ENCODE measurements at places on chromosomes 5 and 9. TPM values are rescaled to one million over a fixed set of nuclear protein-coding genes. Genes with fewer than 3 reads are reported as not detected.

CEP72 gene
- total RNA-seq = 20.0 TPM

PCDHB12 gene
- not detected for total RNA-seq

LECT2 gene
- total RNA-seq = not detected

CBY3 gene
- total RNA-seq = 0.57 TPM

- H3K27me3 ChIP-seq = no peaks in the 10 kb centered on the region
- no peak overlapping the region for H3K4me3 ChIP-seq
- no peaks in the 10 kb centered on the region for H3K4me1 ChIP-seq
- DNase-seq = no peak
- H3K36me3 ChIP-seq = no peaks in the 10 kb centered on the region
- H3K27ac ChIP-seq = no peak overlapping the region
Measured at GRCh38 chr9:91500509-91501014, 76.9 kb upstream of the NFIL3 start.

DNA sequence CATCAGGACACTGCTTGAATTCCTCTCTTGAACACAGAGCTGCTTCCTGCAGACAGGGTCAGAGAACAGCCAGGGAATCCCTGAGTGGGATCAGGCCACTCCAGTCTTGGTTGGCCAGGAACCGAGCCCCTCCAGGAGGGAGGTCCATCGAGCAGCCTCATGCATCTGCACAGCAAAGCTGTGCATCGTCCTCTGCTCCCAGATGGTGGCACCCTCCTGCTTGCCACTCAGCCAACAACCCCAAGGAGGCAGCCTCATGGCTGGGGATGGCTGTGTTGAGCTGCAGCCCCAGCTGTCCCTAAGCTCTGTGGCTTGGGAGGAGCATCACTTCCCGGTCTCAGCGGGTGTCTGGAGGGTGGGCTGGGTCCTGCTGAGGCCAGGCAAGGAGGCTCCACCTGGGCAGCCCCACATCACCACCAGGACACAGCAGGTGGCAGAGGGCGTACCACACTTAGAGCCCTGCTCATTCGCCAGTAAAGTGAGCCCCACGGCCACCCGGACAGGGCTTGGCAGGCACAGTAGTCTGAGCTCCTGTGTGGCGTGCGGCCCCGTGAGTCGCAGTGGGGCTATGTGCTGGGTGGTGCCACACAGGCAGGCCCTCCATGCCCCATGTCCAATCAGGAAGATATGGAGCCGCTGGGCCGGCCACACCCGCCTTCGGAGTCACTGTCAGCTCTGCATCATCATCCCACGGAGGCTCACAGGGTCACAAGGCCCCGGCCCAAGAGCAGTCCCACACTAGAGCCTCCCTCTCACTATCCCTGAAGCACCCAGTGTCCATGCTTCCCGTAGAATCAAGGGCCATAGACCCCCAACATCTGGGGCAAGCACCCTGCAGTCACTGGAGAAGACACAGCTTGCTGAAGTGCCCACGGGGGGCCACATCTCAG is 11.9 kb downstream of the LPCAT1 start:
- DNase-seq = peak; percentile 0
- no peaks in the 10 kb centered on the region for H3K27me3 ChIP-seq
- peaks cover 10% of the 10 kb centered on the region for H3K36me3 ChIP-seq
- H3K4me3 ChIP-seq = no peak overlapping the region
- H3K4me1 ChIP-seq = peaks cover 22% of the 10 kb centered on the region

DNA sequence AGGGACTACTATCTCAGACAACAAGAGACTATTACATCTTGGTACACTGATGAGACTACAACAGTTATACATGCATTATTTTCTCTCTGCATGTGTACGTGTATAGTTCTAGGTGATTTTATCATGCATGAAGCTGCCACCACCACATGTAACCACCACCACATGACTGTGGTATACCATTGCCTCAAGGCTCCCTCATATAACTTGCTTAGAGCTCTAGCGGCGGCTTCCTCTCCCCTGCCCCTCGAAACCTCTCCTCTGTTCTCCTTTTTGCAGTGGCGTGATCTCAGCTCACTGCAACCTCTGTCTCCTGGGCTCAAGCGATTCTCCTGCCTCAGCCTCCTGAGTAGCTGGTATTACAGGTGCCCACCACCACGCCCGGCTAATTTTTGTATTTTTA is 162.3 kb downstream of the AOPEP start:
- no peak overlapping the region for H3K4me3 ChIP-seq
- H3K4me1 ChIP-seq = no peaks in the 10 kb centered on the region
- H3K27ac ChIP-seq = no peak overlapping the region
- H3K27me3 ChIP-seq = no peaks in the 10 kb centered on the region

GRCh38 chr9:73093740-73094379 is 57.8 kb upstream of the ANXA1 start:
- H3K27ac ChIP-seq = no peak overlapping the region
- no peak overlapping the region for H3K4me3 ChIP-seq
- H3K4me1 ChIP-seq = no peaks in the 10 kb centered on the region
- no peak for DNase-seq
- no peaks in the 10 kb centered on the region for H3K36me3 ChIP-seq
- no peaks in the 10 kb centered on the region for H3K27me3 ChIP-seq

DNA sequence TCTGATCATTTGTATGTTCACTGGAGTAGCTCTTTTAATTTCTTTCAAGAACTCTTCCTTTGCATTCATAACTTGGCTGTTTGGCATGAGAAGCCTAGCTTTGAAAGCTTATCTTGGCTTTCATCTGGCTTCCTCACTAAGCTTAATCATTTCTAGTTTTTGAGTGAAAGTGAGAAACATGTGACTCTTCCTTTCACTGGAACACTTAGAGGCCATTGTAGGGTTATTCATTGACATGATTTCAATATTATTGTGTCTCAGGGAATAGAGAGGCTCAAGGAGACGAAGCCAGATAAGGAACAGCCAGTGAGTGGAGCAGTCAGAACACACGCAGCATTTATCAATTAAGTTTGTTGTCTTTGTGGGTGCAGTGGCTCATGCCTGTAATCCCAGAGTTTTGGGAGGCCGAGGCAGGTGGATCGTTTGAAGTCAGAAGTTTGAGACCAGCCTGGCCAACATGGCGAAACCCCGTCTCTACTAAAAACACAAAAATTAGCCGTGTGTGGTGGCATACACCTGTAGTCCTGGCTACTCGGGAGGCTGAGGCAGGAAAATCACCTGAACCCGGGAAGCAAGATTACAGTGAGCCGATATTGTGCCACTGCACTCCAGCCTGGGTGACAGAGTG is 98.3 kb downstream of the UGCG start:
- no peak overlapping the region for H3K4me3 ChIP-seq
- DNase-seq = no peak
- no peaks in the 10 kb centered on the region for H3K27me3 ChIP-seq
- no peak overlapping the region for H3K27ac ChIP-seq
- H3K4me1 ChIP-seq = peaks cover 9% of the 10 kb centered on the region
- no peaks in the 10 kb centered on the region for H3K36me3 ChIP-seq

GRCh38 chr5:117539692-117540091 is 965.1 kb upstream of the SEMA6A start:
- no peak for DNase-seq
- no peaks in the 10 kb centered on the region for H3K36me3 ChIP-seq
- no peak overlapping the region for H3K4me3 ChIP-seq
- H3K27me3 ChIP-seq = no peaks in the 10 kb centered on the region
- no peak overlapping the region for H3K27ac ChIP-seq
- no peaks in the 10 kb centered on the region for H3K4me1 ChIP-seq

DNA sequence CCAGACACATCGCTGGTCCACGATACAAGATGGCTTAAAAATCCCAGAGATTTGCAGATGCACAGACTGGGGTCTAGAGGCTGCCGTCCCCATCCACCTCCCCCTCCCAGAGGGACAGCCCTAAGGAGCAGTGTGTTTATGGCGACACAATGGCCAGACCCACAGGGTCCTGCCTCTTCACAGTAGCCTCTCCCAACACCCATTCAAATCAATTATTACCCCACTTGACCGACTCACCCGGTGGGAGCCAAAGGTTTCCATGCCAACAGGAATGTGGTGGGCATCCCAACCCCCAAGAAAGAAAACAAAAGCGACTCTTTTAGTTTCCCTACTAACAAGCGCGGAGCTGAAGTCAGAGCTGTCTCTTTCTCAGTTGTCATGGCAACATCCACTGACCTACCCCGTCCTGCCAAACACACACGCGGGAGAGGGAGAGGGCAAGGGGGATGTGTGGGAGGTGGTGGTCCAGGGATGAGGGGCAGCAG is 209.0 kb downstream of the TTLL11 start:
- no peak overlapping the region for H3K4me3 ChIP-seq
- no peak for DNase-seq
- H3K27me3 ChIP-seq = no peaks in the 10 kb centered on the region
- no peaks in the 10 kb centered on the region for H3K4me1 ChIP-seq
- no peaks in the 10 kb centered on the region for H3K36me3 ChIP-seq

DNA sequence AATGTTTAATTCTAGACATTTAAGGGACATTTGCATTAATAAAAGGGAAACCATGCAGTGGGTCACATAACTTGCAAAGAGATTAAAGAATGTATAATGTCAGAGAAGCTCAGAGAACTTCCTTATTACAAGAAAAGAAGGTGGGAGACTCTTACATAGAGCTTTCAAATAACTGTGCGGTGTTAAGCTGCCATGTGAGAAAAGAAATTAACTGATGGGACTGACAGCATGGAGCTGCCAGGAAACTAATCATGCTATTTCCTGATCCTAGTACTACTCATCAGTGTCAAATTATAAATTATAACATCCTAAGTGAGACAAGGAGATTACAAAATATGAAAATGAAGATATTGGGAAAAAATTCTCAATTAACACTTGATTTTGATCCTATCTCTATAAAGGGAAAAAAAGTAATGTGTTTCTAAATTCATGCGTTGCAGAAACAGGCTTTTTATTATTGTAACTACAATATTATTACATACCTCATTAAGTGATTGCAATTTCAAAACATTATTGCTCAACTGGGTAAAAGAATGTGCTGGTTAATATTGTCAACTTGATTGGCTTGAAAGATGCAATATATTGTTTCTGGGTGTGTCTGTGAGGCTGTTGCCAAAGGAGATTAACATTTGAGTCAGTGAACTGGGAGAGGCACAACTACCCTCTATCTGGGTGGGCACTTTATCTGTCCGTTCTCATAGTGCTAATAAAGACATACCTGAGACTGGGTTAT is 609.5 kb upstream of the NUDT12 start:
- H3K36me3 ChIP-seq = no peaks in the 10 kb centered on the region
- no peaks in the 10 kb centered on the region for H3K4me1 ChIP-seq
- H3K27me3 ChIP-seq = no peaks in the 10 kb centered on the region

- no peaks in the 10 kb centered on the region for H3K36me3 ChIP-seq
- DNase-seq = no peak
- H3K27me3 ChIP-seq = no peaks in the 10 kb centered on the region
- no peaks in the 10 kb centered on the region for H3K4me1 ChIP-seq
- no peak overlapping the region for H3K4me3 ChIP-seq
- no peak overlapping the region for H3K27ac ChIP-seq
Measured at GRCh38 chr5:68966596-68966995, 127.2 kb upstream of the SLC30A5 start.

GRCh38 chr5:80139466-80139972 is 104.4 kb downstream of the THBS4 start:
- H3K4me3 ChIP-seq = no peak overlapping the region
- H3K27ac ChIP-seq = no peak overlapping the region
- H3K4me1 ChIP-seq = peaks cover 82% of the 10 kb centered on the region
- peaks cover 12% of the 10 kb centered on the region for H3K36me3 ChIP-seq
- DNase-seq = no peak

DNA sequence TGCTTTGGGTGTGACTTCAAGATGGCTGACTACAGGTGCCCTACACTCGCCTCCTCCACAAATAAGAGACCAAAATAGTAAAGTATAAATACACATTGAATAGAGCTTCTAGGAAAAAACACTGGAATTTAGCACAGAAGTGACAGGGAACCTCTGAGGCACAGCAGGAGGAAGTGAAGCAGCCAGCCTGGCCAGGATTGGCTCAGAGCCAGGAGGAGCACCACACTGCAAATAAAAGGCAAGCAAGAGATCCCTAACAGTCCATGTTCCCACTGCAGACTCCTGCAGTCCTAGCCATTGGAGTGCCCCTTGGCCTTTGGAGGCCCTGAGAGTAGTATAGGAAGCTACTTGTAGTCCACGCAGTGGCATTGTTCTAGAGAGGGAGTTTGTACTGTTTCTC is 186.7 kb upstream of the TLX3 start:
- DNase-seq = no peak
- no peaks in the 10 kb centered on the region for H3K4me1 ChIP-seq
- H3K36me3 ChIP-seq = no peaks in the 10 kb centered on the region
- no peak overlapping the region for H3K27ac ChIP-seq
- H3K4me3 ChIP-seq = no peak overlapping the region

GRCh38 chr9:131666029-131666428 is 73.8 kb downstream of the RAPGEF1 start:
- H3K36me3 ChIP-seq = no peaks in the 10 kb centered on the region
- no peak overlapping the region for H3K27ac ChIP-seq
- H3K4me1 ChIP-seq = peaks cover 77% of the 10 kb centered on the region
- no peaks in the 10 kb centered on the region for H3K27me3 ChIP-seq

DNA sequence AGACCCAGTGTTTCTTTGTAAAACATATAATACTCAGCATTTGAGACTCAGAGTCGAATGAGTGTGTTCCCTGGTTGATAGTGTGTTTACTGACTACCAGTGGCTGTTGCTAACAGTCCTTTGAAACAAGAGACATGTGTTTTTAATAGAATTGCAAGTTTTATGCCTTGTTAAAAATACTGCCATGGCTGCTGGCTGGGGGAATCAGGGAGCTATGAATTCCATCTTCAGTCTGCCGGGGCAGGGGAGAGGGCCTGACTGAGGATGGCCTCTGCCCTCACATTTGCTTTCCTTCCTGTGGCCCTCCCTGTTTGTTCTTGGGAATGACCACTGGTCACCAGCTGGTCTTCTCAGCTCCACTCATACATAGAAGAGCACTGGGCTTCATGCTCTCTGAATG is 63.8 kb downstream of the PDZD2 start:
- no peak for DNase-seq
- H3K36me3 ChIP-seq = no peaks in the 10 kb centered on the region
- no peak overlapping the region for H3K27ac ChIP-seq
- H3K27me3 ChIP-seq = no peaks in the 10 kb centered on the region

DNA sequence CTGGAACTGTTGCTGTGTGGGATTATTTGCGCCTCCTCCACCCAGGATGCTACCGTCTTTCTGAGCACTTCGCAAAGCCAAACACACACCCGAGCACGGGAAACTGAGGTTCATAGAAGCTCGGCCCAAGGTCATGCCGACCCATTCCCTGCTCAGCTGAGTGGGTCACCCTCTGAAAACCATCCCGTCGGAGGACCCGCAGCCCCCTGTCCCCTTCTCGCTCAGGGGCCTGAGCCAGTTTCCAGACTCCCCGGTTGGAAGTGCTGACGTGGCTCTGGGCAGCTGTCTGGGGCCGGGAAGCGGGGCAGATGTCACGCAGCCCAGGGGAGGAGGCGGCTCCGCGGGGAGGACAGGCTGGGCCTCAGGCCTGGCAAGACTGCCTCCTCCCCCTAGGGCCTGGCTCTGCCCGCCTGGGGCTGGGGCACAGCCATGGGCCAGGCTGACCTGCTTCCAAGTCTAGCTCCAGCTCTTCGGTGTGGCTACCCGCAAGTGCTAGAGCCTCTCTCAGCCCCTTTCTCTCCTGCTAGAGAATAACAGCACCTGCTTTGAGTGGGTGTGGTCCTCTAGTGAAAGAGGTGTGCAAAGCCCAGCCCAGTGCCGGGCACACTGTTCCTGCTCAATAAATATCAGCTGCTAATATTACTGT is 9.9 kb upstream of the CXXC5 start:
- no peak overlapping the region for H3K4me3 ChIP-seq
- H3K4me1 ChIP-seq = peaks cover 37% of the 10 kb centered on the region
- H3K27me3 ChIP-seq = no peaks in the 10 kb centered on the region
- H3K27ac ChIP-seq = peak overlapping the region; percentile 73
- no peak for DNase-seq

Data from CD8-positive, alpha-beta memory T cell (primary cell).